GM12878 (cell line): ENCODE measurements at places on chromosomes 11 and 22. TPM values are rescaled to one million over a fixed set of nuclear protein-coding genes. Genes with fewer than 3 reads are reported as not detected.

C22orf15 gene
- 0.13 and 0.38 TPM in 2 replicates for polyA plus RNA-seq

MAJIN gene
- polyA plus RNA-seq: not detected in 2 replicates

ST14 gene
- not detected in 2 replicates for polyA plus RNA-seq

B3GAT1 gene
- not detected in 2 replicates for polyA plus RNA-seq

SUSD2 gene
- 0.10 TPM in 1 of 2 replicates, not detected in the other for polyA plus RNA-seq

TEX54 gene
- polyA plus RNA-seq: 0.31 and 0.38 TPM in 2 replicates

SC5D gene
- 26.2 and 28.5 TPM in 2 replicates for polyA plus RNA-seq

CRYAB gene
- polyA plus RNA-seq: 1.0 and 1.1 TPM in 2 replicates
